ENCODE measurements at places on chromosomes 2 and 18. TPM values are rescaled to one million over a fixed set of nuclear protein-coding genes. Genes with fewer than 3 reads are reported as not detected.

The CROCC2 gene
- not detected for total RNA-seq

The CAPN13 gene
- total RNA-seq, result not detected

The CHRNG gene
- total RNA-seq, result not detected

The CFAP210 gene
- not detected for total RNA-seq

The DGKD gene
- 7.6 TPM for total RNA-seq

The GAD1 gene
- 23.5 TPM for total RNA-seq

DNA sequence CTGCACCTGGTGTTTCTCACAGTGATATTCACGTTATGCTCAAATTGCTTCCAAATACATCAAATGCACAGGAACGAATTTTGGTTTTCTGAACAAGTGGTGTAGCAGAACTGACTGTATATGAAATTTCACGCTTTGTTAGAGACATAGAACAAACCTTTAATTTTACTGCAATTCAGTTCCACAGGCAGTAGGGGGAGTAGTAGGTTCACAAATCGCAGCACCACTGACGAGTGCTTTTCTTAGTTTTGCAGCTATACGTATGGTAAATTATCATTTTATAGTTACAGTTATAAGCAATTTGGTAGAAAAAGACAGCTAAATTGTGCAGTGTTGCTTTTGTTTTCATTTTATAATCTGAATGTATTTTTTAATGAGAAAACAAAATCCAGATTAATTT lies 113.3 kb downstream of the KIAA1328 start:
- DNase-seq, result peak; percentile 58

DNA sequence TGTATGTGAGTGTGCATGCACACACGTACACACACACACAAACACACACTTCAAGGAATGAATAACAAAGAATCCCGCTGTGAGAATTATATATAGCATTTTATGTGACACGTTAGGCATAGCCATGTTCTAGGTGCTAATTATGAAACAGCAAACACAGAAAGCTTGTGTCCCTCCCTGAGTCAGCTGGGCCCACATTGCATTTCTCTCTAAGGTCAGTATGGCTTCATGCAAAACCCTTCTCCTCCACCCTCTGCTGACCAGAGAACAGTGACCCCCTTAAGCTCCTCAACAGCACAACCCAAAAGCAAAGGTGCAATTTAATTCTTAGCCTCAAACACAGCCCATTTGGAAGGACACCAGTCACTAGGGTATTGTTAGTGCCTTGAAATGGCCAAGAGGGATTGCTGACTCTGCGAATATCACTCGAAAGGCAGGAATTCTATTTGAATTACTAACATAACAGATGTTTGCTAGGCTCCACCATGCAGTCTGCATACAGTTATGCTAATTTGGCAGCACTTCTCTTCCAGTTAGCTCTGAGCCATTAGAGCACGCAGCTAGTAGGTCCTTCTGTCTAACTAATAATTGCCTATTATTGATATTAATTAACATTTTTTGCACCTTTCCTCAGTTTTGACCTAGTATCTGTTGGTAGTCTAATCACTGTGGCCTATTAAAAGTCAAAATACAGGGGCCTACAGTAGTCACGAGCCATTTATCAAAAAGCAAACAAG lies 149.0 kb downstream of the LNPK start:
- no peak for DNase-seq

DNA sequence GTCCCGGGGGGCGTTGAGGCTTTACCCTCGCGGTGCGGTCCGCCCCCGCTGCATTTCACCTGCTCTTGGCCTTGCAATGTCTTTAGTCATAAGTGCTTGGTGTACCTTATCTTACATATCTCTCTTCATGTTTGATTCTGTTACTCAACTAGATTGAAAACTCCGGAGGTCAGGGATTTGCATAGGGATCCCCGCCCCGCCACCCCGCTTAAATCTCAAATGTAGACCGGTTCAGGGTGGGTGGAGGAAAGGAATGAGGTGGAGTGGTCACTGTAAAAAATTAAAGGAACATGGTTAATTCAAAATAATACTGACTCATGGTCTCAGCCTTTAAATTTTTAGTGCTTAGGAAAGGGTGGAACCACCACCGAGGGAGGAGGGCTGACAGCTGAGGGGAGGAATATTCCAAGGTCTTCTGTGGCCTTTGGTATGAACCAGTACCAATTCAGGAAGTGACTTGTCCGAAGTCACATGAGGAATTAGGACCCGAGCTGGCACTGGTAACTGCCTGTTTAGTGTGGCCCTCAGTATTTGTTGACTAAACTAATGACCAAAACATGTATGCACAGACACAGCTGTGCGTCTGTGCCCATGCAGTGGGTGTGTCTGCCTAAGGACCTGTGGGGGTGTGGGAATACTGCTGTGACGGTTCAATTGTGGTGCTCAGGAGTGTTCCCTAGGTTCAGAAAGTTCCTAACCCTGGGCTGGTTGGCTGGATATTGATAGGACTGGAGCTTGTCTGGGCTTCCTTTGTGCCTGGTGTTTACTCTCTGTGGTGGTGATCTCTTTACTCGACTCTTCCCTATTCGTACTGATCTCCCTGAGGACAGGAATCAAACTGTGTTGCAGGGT lies 1.0 kb downstream of the PLEKHB2 start:
- DNase-seq, result peak; percentile 35

DNA sequence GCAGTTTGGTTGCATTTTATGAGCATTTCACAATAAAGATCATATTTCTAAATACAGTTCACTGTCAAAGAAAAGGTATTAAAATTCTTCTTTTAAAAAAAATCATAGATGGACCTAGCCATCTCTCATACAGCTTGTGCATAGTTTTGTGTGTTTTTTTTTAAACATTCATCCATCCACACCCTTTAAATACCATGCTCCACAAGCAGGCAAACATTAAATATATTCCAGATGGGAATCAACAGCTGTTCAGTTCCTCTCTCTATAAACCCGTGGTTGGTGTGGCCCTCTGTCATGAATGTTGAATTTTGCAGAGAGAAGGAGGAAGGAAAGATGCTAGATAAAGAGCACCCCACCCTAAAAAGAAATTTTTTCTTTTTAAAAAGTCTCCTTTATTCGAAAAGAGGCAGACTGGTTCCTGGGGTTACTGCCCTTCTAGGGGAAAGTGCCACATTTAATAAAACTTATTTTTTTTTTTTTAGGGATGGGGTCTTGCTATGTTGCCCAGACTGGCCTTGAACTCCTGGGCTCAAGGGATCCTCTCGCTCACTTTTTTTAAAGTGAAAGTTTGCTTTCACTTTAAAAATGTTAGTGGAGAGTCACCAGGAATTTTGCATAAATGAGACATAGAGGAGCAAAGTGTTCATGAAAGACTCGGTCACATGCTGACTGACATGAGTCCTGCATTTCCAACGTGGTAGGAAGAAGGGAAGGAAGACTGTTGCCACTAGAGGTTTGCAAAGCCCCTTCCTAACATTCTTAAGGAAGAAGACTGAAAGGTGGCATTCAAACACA lies 73.9 kb upstream of the LMAN1 start:
- no peak for DNase-seq

DNA sequence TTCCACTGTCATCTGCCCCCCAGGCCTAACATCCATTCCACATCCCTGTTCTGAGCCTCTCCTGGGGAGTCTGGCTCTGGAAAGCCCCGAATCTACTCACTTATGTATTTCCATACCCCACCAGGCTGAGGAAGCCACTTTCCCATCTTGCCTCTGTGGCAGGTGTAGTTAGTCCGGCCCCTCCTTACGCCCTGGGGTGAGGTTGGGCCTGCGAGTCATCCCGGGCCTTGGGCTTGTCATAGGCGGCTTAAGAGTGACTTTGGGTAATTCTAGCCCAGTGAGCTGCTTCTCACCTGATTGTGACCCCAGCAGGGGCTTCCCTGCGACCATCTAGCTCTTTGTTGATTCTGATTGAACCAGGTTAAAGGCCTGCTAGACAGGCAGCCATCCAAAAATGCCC lies 21.1 kb downstream of the PCARE start:
- DNase-seq, result no peak

Measured in SK-MEL-5 (cell line).